Stimulated activated CD4-positive, alpha-beta T cell treated with anti-CD3 and anti-CD28 coated beads, Interleukin-15, amount 100 ng/mL, for 1 hour (primary cell): ENCODE measurements at places on chromosomes 11 and 22.

GRCh38 chr11:132475026-132475425 lies 1057.3 kb downstream of the OPCML start:
- no peak for DNase-seq

DNA sequence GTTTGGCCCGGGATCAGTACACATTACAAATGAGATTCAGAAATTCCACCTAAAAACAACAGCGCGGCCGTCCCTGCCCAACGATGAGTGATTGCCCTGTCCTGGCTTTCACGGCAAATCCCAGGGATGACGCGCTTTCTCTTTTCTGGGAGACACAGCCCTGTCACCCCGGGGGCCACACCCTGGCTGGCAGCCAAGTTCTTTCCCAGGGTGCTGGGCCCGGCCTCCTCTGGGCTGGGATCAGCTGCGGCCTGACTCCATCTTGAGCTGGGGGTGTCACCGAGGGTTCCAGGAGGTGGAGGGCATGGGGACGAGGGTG lies 82.7 kb downstream of the FBLN1 start:
- no peak for DNase-seq

GRCh38 chr22:46462726-46463371 lies 74.6 kb downstream of the CELSR1 start:
- no peak for DNase-seq

- DNase-seq = no peak
These were observed 832 bp upstream of the NAP1L4 start for GRCh38 chr11:2992997-2993325.

- no peak for DNase-seq
These were observed 230.5 kb downstream of the MIAT start for GRCh38 chr22:26887916-26888315.

- no peak for DNase-seq
These were observed 24.0 kb downstream of the IGLL1 start for GRCh38 chr22:23556026-23556620.

DNA sequence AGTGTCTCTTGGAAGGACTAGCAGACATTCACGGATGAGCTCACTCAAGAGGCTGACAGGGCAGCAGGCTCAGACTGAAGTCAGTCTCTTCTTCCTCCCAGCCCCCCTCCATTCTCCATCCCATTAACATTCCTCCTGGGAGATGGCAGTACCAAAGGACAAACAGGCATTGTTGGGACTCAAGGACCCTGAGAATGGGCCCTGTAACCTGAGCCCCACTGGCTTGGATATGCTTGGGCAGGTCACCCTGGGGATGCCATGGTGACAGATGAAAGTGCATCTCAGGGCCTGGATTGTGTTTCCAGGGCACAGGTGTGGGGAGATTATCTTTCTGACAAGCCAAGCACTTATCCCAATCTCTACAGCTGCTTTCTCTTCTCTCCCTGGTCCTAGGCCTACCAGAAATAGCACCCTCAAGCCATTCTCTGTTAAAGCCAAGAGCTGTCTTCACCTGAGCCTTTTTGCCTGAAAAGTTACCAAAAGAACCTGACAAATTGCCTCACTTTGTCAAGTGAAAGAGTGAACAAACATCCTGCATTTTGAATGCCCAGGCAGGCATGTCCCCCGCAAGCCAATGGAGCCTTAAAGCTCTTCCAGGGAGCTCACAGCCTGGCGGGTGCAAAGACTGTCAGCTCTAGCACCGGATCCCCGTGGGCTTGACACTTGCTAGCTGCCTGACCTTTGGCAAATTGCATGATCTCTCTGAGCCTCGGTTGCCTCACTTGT lies 366.0 kb upstream of the NARS2 start:
- no peak for DNase-seq

DNA sequence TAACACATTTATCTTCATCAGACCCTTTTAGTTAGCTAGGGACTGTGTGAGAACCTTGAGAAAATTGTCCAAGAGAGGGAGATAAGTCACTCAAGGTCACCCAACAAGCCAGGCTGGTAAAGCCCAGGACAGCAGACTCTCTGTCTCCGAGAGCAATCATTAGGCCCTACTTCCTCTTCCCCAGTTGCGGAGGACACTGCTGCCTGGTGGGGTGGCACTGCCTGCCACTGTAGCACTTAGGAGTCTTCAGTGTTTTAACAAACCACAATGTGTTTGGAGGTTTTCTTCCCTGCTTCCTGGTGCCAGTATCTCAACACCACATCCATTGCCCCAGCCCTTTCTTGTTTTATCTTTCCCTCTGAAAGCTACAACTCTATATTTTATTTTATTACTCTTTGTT lies 132.1 kb upstream of the LDLRAD3 start:
- DNase-seq = no peak

DNA sequence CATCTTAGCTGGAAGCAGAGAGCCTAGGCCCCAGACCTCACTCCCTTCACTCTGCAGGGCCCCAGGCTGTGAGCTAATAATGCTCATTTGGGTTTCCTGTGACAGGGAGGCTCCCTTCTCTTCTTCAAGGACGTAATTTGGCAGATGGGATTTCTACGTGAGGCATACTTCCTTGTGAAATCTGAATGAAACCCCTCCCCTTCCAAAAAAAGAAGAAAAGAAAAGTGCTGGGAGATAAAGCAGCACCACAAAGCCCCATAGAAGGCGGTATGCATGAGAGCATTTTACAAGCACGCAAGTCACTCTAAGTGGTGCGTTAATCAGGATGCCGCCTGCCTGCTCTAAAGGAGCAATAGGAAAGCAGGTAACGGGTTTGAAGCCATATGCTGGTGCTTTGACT lies 5.7 kb downstream of the P2RX3 start:
- no peak for DNase-seq

DNA sequence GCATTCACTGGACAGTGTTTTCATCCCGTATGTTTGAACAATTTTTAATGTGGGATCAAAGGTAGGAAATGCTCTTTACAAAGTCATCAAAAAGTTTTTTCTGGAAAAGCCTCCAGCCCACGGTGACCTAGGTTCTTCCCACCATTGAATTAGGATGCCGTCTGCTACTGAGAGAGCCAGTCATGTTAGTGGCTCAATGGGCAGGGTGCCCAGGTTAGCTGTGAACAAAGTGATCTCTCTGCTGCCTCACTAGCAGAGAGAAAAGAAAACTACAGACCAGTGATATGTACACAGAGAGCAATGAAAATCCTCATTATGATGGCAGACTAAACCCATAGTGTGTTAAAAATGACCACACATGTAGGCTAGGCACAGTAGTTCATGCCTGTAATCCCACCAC lies 32.4 kb downstream of the KCNQ1 start:
- DNase-seq = no peak

- no peak for DNase-seq
These were observed 20.1 kb downstream of the KCNJ1 start for GRCh38 chr11:128846985-128847384.

DNA sequence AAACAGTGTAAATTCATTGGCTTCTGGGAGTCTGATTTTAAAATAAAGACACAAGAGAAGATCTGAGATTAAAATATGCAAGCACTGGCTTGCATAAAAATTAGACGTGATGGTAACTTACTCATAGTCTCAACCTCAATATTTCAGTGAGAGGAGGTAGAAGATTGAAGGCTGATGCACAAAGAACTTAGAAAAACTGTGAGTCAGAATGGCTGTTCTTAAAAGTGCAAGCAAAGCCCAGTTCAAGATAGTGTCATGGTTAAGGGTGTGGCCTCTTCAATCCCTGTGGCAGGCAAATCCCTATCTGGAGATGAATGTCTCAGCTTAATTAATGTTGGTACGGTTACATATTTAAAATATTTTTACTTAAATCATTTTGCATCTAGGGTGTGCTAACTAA lies 33.6 kb upstream of the FIBIN start:
- no peak for DNase-seq

DNA sequence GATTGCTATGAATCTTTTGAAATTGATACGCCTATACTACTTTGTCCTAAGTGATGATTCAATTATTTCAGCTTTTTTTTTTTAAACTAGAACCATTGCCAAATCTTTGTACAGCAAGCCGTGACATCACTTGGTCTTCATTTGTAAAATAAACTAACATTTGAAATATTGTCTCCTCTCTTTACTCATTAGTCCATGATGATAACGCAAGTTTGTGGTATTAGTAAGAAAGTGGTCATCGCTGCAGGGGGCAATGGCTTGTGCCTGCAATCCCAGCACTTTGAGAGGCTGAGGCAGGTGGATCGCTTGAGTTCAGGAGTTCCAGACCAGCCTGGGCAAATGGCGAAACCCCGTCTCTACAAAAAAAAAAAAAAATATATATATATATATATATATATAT lies 12.9 kb upstream of the ARHGAP42 start:
- DNase-seq = no peak

GRCh38 chr11:132586801-132587200 lies 945.5 kb downstream of the OPCML start:
- DNase-seq = no peak

DNA sequence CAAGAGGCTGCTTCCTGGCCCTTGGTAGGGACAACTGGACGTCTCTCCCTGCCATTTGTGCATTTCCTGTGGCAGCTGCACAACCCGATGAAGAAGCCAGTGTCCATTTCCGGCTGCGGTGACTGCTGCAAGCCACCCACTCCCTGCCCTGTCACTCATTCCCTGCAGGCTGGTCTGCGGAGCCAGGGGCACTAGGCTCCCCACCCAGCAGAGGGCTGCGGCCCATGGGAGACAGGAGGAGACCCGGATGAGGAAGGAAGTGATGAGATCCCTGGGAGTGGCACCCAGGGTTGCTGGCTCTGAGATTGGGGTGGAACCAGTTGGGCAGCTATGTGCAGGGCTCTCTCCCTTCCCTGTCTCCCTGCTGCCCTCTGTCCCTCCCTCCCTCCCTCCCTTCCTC lies 10.0 kb upstream of the MYRF start:
- DNase-seq = no peak

- no peak for DNase-seq
These were observed 39.6 kb downstream of the BUD13 start for GRCh38 chr11:116733043-116733755.

DNA sequence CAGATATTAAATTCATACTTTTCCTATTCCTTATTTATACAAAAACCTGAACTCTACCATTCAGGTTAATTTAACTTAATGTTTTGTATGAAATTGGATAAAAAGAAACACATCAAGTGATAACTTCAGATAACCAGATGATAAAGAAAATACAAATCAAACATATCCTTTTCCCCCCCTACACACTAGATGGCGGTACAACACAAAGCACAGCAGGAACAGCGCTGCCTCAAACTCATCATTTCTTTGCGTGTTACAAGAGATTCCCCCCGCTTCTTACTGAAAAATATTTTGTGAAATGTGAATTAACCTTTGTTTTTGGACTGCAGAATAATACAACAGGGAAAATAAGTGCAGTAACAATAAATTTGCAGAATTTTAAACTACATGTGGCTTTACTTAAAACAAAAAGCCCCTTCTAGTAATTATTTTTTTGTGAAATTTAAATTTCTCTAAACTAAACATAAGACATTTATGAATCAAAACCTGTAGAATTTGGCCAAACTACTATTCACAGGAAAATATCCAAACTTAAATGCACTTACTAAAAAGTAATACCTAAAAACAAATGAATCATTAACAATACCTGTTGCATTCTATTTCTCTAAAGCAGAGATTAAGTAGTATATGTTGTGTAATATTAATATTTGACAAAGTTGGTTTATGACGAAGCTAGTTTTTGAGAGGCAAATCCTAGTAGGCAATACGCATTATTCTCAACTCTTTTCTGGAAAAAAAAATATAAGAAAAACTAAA lies 74.4 kb downstream of the ARHGAP32 start:
- DNase-seq = no peak

DNA sequence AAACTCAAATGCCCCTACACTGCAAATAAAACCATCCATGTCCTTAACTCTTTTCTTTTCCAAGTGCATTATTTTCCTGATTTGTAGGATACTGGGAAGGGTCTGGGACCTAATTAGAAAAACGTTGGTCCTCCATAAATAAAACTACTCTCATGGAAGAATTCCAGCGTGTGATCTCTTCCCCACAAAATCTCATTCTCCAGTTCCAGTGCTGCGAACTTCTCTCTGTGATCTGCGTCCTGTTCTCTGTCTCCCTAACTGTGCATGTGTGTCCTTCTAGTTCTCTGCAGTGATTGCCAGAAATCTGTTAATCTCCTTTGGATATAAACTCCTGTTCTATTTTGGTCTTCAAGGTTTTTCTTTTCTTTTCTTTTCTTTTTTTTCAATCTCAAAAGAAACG lies 148.1 kb downstream of the BBOX1 start:
- DNase-seq = no peak

- DNase-seq = no peak
These were observed 6.4 kb downstream of the BIRC3 start for GRCh38 chr11:102323542-102324251.

- no peak for DNase-seq
These were observed 5.9 kb upstream of the OR52L1 start for GRCh38 chr11:5992604-5993251.

GRCh38 chr11:79720115-79720514 lies 279.3 kb upstream of the TENM4 start:
- DNase-seq = no peak

- no peak for DNase-seq
These were observed 302.6 kb upstream of the FAT3 start for GRCh38 chr11:91921974-91922373.

- DNase-seq = peak; percentile 52
These were observed 369 bp downstream of the DGCR8 start for GRCh38 chr22:20080445-20080775.

DNA sequence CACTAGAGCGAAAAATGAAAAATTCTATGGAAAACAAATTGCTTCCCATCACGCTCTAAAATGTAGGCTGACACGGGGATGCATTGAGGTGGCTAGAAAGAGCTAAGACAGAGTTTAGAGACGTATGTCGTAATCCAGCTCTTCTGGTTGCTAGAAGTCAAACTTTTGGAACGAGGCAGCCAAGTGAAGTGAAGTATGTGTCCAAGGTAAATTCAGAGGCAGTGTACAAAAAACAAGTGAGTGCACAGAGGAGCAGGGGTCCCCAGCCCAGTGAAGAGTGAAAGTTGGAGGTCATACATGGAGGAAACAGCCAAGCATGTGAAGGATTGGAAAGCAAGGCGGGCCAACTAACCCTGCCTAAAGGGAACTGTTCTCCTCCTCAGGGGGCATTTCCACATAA lies 528.5 kb downstream of the NTM start:
- no peak for DNase-seq

DNA sequence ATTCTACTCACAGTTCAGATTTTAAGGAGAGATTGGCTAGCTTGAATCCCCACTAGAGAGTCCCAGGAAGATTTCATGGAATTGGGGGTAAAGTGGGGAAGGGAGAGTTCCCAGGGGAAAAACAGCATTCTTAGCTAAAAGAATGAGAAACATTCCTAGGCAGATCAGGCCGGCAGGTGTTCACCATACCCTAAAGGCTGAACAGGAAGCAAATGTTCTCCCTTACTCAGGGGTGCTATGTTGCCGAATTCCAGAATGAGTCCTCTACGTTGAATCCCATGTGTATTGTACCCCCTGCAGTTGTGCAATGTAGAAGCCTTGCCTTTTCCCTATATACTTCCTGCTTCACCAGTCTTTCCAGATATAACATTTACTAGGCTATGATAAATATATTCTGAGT lies 135.2 kb upstream of the NCAM1 start:
- no peak for DNase-seq

- no peak for DNase-seq
These were observed 25.1 kb upstream of the PLAAT3 start for GRCh38 chr11:63639199-63639832.
